Uterus (tissue), 4 donors: ENCODE measurements at places on chromosomes 6 and 20. TPM values are rescaled to one million over a fixed set of nuclear protein-coding genes. Genes with fewer than 3 reads are reported as not detected.

The DEFB124 gene
- not detected for total RNA-seq

The RGS17 gene
- total RNA-seq = 4.8 TPM

GRCh38 chr20:25048519-25048952 lies 9.4 kb downstream of the ACSS1 start:
- DNase-seq = peak; percentile 9

- no peak for DNase-seq
Observed at GRCh38 chr20:45111285-45111684, 3.7 kb downstream of the WFDC5 start.

DNA sequence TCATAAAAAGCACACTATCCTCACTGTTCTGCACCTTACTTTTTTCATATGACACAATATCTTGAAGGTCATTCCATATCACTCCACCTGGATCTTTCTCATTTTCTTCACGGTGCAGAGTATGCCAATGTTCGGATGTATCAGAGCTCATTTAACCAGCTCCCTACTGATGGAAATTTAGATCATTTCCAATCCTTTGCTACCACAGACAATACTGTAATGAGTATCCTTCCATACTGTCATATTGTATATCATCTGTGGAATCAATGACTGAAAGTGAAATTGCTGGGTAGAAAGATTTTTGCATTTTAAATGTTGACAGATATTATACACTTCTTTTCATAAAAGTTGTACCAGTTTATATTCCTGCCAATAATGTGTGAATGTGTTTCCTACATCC lies 2.2 kb upstream of the RAB44 start:
- no peak for DNase-seq

- DNase-seq = no peak
Observed at GRCh38 chr20:58446960-58447265, 57.9 kb downstream of the VAPB start.

The SIRPB2 gene
- not detected for total RNA-seq

DNA sequence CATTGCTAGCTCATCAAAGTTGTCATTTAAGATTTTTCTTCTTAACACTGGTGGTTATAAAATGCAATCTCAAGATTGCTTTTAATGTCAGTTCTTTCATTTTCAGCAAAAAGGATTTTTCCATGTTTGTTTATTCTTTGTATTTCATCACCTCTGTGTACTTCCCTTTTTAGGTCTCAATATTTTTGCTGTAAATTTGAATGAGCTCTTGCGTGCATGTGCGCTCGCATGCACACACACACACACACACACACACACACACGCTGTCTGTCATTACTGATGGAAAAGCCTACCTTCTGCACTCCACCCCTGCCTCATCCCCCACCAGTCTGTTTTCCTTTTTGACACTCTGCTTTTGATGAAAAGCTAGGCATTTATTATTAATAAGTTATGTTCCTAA lies 85.3 kb upstream of the FYN start:
- no peak for DNase-seq

GRCh38 chr6:122061855-122062254 lies 337.6 kb upstream of the HSF2 start:
- DNase-seq = no peak

- DNase-seq = no peak
Observed at GRCh38 chr6:9540534-9541126, 874.2 kb downstream of the TFAP2A start.

The COL9A3 gene
- 0.59 TPM for total RNA-seq

- DNase-seq = no peak
Observed at GRCh38 chr6:20211941-20212391, 303 bp downstream of the MBOAT1 start.

- DNase-seq = no peak
Observed at GRCh38 chr6:96562886-96563285, at the start of gene FHL5. FHL5 (plus strand) TSS chr6:96563128; CDS start chr6:96603614, 40,486 bp downstream.

DNA sequence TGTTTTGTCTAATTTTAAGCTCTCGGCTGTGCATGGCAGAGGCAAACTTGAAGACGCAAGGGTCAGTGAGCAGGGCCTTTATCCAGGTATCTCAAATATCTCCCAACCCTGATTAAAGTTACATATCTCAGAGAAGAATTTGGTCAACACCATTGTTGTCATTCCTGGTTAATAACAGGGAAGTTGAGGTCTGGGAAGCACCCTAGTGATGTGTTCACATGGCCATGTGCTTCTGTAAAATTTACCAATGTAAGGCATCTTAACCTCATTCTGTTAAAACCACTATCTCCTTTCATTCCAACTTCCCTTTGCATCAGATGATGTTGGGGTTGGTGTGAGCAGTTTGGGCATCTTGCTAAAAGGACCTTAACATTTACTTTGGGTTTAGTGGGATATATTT lies 4.0 kb upstream of the FAM110A start:
- no peak for DNase-seq

The ME1 gene
- 3.4 TPM for total RNA-seq

- no peak for DNase-seq
Observed at GRCh38 chr20:15742087-15742486, 831.2 kb downstream of the KIF16B start.

The TRERF1 gene
- 3.3 TPM for total RNA-seq

The MUCL3 gene
- total RNA-seq = not detected

- no peak for DNase-seq
Observed at GRCh38 chr6:31321820-31322219, 35.2 kb downstream of the HLA-B start.

GRCh38 chr6:51495096-51495495 lies 592.3 kb downstream of the PKHD1 start:
- no peak for DNase-seq

GRCh38 chr6:80209430-80209829 lies 103.0 kb downstream of the BCKDHB start:
- DNase-seq = no peak

DNA sequence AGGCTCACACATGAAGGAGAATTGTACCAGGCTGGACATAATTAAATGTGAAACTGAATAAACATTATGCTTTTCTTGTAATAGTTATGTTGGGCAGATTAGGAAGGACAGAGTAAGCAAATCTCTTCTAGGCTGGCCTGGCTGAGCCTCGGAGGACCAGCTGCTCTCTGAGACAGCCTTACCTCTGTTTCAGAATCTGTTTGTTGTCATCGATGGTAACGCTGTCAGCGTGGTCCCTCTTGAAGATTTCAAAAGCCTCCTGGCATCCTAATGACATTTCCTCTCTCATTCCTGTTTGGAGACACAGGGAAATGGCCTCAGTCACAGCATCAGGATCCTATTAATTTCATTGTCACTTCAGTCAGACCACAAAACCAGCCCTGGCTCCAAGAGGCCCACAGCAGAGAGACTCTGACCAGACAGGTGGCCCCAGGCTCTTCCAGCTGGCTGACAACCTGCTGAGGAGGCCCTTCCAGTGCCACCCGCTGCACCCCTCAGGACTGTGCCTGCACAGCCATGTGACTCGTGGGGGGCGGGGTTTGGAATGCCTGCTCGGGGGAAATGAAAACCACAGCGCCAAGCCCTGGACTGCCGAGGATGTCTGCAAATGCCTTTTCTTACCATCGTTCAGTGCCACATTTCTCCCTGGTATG lies 108.5 kb upstream of the KCNK16 start:
- peak; percentile 19 for DNase-seq

DNA sequence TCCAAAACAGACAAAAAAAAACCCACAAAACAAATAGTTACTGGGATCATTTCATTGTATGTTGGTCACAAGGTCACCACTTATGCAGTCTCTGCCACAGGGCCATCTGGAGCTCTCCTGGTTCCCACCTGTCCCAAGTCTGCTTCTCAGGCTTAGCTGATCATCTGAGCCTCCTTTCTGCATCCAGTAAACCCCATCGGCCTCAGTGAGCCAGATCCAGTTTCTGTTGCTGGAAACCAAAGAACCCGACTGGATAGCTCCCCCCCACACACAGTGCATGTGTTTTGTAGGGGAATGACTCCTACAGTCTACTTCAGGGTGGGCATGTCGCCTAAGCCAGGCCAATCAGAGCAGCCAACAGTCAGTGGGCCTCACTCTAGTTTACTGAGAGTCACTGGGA lies 233.3 kb downstream of the PREX1 start:
- DNase-seq = no peak
